ENCODE measurements at places on chromosomes 1 and 21. TPM values are rescaled to one million over a fixed set of nuclear protein-coding genes. Genes with fewer than 3 reads are reported as not detected.

Gene MTARC2
- total RNA-seq = 8.0 TPM

Gene C1orf53
- total RNA-seq = 4.0 TPM

Gene STMN1
- 152 TPM for total RNA-seq

Gene TMEM50B
- total RNA-seq = 28.1 TPM

Gene S100A16
- 689 TPM for total RNA-seq

Gene NGF
- total RNA-seq = not detected

Gene SYNC
- 11.8 TPM for total RNA-seq

Measured in pulmonary artery endothelial cell (primary cell).